Tibial nerve (tissue), 4 donors: ENCODE measurements at places on chromosomes 1 and 21.

GRCh38 chr1:19567041-19567440 lies 77.1 kb upstream of the NBL1 start:
- no peak for DNase-seq

DNA sequence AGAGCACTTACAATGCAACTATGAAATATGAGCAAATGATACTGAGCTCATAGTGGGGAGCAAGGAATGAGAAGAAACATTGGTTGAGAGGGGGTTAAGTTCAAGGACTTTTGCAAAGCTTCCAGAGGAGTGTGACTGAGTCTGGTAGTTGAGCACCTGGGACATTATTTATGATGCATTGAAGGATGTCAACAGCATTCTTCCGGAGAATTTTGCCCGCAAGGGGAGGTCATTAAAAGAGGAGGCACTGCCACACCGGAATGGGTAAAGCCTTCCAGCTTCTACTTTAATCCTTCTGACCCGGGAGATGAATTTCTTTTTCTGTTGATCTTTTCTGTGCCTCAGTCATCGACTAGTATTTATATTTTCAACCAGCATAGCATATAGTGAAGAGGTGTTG lies 208.4 kb upstream of the CAMK1G start:
- DNase-seq: no peak

GRCh38 chr1:209633335-209633997 lies 18.8 kb downstream of the LAMB3 start:
- DNase-seq: no peak

DNA sequence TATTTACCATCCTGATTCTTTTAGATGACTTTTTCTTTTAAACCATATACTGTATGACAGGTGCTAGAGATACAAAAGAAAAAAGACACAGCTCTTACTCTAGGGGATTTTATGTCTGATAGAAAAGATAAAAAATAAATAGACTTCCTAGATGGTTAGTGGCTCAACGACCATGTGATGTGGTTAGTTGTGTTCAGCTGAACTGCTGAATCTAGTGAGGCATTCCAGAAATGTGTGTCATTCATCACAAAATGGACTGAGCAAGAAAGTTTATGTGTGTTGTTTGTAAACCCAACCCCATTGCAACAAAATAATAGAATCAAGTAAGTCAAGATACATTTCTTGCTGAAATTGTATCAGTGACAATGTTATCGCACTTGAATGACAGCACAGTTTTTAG lies 205.8 kb upstream of the LYPLAL1 start:
- DNase-seq: no peak

GRCh38 chr1:67338642-67339041 lies 31.0 kb downstream of the IL12RB2 start:
- no peak for DNase-seq
